ENCODE measurements at places on chromosomes 7 and 10.

DNA sequence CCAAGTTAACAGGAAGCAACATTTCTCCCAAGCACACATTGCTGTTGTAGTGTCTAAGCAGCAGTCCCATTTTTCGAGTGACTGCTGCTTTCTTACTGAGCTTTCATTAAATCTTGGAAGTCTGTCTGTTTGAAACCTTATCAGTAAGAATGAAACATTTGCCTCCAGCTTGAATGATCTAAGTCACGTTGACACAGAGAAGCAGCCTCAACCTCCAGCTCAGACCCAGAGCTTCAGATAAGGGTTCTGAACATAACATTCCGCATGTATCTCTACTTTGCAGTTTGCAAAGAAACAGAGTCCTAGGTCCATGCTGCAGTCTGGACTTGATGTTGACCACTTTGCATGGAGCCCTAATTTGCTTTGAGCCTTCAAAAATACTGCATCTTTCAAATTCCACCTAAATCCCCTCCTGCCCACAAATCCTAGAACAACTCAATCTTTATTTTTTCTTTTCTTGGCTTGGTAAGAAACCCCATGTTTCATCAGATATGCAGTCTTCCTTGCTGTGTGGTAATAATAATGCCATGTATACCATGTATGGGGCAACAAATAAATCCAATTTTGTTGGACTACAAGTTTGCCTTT is 698.7 kb upstream of the IGFBP3 start:
- DNase-seq: no peak

GRCh38 chr7:130566168-130566897 is 74.4 kb downstream of the MEST start:
- no peak for DNase-seq

DNA sequence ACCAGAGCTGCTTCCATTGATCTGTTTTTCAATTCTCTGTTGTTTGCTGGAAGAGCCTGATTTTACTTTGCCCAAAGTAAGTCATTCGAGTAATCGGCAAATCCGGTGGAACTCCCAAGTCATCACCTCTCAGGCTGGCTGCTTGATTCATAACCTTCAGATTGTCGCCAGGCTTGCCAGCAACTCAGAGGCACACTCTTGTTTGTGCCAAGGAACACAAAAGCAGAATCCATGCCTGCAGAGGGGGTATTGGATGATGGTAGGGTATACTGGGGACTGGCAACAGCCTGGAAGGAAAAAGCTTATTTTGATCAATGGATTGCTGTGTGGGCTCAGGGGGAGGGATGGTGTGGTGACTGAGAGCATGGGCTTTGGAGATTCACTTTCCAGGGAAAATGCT is 542.4 kb downstream of the SORCS3 start:
- no peak for DNase-seq

DNA sequence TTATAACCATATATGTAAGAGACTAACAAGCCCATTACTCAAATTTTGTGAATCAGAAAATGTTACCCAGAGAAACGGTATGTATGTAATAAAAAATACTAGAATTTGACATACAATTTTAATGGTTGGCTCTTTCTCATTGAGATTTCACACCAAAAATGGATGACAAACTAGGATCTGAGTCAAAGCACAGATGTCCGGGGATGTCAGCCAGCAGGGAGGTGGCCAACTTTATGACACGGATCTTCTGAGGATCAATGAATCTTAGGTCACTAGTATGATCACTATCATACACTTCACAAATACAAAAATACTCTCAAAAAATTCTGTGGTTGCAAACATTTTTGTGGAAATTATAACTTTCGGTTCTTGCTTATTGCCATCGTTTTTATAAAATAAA is 173.5 kb upstream of the NFE2L3 start:
- no peak for DNase-seq

DNA sequence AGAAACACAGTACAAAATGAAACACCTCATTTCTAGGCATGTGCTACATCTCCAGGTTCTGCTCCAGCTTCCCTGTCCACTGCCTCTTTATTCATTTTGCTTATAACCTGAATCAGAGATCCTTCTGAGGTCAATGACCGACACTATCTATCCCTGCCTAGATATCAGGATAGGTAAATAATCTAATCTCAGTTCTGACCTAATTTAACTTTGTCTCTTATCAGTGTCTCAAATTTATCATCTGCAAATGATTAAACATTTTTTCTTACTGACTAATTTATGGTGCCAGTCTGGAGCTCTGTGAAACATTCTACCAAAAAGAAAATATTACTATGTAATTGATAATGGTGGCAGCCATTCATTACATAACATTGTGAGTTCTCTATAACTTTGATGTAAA is 61.1 kb downstream of the SGCE start:
- DNase-seq: no peak

- DNase-seq: no peak
Measured at GRCh38 chr10:31697271-31698180, 231.1 kb downstream of the ARHGAP12 start.

DNA sequence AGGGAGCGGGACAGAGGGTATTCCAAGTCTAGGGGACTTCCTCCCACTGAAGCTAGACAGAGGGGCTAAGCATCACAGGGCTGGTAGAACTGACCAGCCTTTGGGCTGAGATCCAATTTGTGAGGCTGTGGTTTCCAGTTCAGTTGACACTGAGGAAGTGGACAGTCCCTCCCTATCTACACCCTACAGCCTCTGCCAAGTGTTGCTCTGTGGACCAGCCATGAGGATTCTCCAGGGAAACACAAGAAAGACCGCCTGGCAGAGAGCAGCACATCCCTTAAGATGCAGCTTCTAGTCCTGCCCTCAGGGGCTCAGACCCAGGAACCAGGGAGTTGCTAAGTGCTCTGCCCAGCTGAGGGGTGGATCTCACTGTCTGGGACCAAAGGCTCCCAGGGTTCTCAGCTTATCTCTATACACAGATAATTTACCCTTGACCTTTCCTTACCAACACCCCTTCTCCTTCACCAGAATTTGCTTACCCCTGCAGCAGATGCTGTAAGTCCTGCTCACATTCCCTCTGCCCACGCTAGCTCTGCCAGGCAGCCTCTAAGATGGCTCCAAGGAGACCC is 252.0 kb downstream of the SKIDA1 start:
- no peak for DNase-seq

GRCh38 chr10:66466622-66467021 is 459.2 kb upstream of the LRRTM3 start:
- no peak for DNase-seq

DNA sequence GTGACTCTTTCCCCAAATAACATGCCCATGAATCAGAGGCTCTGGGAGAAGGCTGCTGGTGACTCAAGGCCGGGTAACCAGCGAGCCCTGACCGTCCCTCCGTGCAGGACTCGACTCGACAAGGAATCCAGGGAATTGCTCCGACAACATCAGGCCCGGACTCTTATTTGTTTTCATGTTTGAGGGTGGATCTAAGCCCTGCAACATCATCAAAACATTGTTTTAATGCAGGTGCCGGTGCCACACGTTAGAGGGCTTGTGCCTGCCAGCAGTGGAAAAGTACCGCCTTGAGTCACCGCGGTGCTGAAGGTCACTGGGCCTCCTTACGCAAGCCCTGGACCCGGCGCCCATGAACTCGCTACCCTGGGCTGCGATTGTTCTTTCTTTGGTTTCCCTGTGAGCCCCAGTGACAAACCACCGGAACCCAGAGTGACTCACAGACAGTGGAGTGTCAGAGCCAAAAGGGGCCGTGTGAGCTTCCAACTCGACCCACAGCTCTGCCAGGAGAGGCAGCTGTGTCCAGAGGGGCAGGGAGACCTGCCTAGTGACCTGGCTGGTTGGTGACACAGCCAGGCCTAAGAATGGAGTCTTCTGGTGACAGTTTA is 139.4 kb upstream of the SHH start:
- no peak for DNase-seq

DNA sequence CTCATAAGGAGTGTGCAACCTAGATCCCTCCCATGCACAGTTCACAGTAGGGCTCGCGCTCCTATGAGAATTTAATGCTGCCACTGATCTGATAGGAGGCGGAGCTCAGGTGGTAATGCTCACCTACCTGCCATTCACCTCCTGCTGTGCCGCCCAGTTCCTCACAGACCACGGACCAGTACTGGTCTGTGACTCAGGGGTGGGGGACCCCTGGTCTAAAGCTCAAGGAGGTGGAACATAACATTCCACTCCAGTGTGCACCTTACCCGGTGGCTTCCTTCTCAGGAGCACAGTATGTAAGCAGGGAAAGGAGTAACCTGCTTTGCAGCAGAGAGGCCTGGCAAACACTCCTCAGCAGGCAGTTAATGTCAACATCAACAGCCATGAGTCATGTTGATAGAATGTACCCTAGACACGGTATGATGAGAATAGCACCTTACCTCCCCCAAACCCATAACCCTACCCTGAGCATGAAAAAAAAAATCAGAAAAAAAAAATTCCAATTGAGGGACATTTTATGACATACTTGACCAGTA is 273.5 kb downstream of the FGFR2 start:
- peak; percentile 47 for DNase-seq

Data from iPS-NIHi11 (cell line).